ENCODE measurements at places on chromosomes 4 and X.

DNA sequence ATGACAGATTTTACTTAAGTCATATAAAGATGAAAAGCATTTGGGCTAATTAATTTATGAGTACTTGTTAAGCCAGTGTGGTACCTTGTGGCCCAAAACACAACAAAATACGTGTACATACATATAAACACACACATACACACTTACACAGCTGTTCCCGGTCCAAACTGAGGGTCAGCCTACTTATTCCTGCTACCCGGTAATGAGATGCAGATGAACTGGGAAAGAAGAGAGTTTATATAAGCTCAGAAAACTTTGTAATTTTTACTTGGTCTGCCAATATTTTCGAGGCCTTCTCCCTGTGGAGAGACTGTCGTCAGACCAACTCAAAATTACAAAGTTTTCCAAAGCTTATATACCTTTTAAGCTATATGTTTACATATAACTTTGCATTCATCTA is 25.8 kb upstream of the PBDC1 start:
- DNase-seq, result no peak

DNA sequence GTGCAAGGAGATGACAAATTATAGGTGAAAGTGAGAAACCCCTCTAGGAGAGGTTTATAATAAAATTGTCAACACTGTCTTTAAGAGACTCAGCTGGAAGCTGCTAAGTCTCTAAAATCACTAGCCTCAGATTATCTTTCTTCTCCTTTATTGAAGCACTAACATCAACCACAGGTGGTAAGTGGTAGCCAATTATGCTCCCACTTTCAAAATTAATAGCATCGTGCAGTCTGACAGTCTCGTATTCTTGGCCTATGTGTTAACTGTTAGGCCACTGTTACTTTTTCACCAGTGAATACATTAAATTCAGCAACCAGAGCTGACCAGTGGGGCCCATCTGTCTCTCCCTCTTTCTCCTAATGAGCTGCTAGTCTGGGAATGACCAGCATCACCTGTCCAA is 674.1 kb downstream of the RAPGEF2 start:
- DNase-seq, result no peak

GRCh38 chr4:114941503-114941902 is 171.9 kb downstream of the NDST4 start:
- no peak for DNase-seq

GRCh38 chrX:150692831-150693724 is at the start of gene MTMR1:
TSS of gene MTMR1 (plus strand) at chrX:150693396. CDS start at chrX:150693531, 135 bp downstream.
- DNase-seq, result peak; percentile 4

- DNase-seq, result no peak
These were observed 117.3 kb downstream of the CPZ start for GRCh38 chr4:8709729-8710360.

- no peak for DNase-seq
These were observed 7.5 kb downstream of the SMIM10 start for GRCh38 chrX:134998246-134998645.

- DNase-seq, result no peak
These were observed 14.7 kb downstream of the YY2 start for GRCh38 chrX:21870494-21870893.

DNA sequence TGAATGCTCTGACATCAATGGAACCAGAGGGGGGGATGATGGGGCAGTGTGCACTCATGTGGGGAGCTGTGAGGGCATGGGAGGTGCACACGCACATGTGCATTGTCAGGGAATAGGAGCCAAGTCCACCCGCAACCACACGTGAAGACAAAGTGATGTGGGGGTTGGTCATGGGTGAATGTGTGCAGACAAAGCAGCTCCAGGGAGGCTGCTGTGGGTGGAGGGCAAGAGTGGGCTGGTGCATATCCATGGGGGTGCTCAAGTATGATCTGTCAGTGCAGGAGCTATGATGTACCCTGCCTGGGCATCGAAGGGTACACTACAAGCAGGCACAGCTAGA is 301.9 kb downstream of the TEX13C start:
- no peak for DNase-seq

DNA sequence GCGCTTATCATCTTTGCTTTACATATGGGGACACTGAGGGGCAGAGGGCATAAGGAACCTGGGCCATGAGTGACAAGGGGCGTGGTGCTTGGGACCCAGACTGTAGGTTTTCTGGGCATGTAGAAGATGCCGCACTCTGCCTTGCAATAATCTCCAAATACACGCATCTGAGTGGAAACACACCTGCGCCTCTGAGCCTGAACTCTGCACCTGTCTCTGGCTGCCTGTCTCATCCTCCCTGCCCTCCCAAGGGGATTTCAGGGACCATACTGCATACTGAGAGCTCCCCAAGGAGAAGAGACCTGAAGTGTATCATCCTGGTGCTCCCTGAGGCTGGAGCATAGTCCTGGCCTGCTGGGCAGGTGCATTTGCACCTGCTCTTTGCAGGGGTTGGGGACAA is 34.7 kb upstream of the ASMTL start:
- no peak for DNase-seq

DNA sequence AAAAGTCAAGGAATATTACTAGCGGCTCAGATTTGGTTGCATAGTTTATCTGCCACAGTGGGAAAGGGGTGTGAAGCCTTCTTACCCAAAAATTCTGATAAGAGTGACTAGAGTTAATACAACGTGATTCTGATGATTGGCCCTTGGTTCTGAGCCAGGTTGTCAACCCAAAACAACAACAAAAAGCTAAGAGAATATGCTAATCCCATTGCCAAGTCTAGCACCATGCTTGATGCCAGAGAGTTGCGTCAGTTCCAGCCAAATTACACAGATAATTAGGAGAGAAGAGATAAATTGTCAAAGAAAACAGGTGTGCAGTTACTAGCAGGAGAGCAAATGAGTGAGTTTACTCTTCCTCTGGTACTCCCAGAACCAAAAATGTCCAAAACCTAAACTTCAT is 287.4 kb upstream of the AGA start:
- no peak for DNase-seq

- no peak for DNase-seq
These were observed 57.5 kb upstream of the GC start for GRCh38 chr4:71841336-71841735.

DNA sequence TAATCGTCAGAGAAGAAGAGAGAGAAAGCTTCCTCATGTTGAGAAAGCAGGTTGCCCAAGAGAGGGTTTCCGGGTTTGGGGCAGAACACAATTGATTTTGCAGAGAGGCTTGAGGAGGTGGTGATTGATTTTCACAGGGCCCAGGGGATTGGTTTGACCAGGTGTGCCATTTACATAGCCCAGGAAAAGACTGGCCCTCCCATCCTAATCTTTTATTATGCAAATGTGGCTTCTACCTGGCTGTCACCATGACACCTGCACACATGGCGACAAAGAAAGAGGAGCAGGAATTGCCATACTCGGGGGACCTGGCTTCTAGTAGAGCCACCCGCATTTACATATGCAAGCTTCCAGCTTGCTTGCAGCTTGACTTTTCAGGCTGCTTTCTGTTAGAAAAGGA is 405.3 kb downstream of the PPP4R3C start:
- no peak for DNase-seq

DNA sequence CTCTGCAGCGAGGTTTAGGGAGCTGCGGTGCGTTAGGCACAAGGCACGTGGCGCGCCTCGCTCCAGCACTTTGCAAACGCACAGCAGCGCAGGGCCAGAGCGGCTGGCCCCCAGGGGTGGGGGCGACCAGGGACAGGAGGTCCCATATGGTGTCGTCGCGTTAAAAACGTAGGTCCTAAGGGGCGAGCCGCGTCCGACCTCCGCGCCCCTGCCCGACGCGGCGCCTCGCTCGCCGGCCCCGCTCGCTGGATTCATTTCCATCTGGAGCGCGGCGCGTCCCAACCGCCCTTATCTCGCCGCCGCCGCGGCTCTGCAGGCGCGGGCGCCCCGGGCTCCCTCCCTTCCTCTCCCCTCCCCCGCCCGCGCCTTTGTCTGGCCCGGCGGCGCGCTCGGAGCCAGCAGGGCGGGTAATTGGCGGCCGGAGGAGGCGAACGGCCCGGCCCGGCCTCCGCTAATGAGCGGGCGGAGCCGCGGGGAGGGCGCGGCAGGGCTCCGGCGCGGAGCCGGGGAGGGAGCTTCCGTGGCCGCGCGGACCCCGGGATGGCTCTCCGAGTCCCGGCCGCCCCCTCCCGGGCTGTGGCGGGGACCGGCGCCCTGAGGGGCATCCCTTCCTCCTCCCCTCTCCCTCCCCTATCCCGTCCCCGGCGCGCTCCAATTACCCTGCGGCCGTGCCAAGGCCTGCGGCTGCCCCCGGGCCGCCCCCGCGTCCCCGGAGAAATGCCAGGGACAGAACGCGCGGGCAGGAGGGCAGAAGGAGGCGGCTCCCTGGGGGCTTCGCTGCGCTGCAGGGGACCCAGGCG is 409.0 kb downstream of the BCOR start:
- DNase-seq, result peak; percentile 68

DNA sequence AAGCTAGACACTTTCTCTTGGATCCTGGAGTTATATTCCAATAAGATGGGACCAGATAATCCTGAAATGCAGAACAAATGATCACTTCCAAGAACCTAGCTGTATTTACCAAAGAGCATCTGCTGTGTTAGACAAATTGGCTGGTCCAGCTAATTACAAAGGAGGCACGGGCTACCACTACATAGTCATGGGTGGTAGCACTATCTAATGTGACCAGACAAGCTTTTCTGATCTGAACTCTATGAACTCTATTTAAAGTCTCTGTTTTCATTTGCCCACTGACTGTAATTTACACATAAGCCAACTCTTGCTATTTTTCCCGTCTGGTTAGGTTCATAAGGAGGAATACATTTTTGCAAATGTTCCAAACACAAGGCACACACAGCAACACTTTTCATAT is 34.6 kb downstream of the LNX1 start:
- DNase-seq, result no peak

- DNase-seq, result peak; percentile 57
These were observed 105.9 kb upstream of the ADRA2C start for GRCh38 chr4:3660086-3660927.
